ENCODE measurements at places on chromosomes 16 and 17.
A peak's percentile ranks its signal among the peaks of the same experiment; 100 is the strongest.

DNA sequence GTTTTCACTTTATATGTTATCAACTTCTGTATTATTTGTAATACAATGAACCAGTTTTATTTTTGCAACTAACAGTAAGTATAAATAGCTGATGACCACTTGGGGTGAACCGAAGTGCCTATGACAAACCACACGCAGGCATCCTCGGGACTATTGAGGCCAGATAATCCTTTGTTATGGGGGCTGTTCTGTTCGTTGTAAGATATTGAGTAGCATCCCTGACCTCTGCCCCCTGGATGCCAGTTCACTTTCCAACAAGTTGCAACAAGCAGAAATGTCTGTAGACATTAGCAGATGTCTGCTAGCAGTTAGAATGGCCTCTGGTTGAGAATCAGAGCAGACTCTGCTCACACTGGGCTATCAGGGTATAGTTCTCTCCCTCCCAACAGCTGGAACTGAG is 277.0 kb downstream of the WWOX start:
- no peak for DNase-seq

DNA sequence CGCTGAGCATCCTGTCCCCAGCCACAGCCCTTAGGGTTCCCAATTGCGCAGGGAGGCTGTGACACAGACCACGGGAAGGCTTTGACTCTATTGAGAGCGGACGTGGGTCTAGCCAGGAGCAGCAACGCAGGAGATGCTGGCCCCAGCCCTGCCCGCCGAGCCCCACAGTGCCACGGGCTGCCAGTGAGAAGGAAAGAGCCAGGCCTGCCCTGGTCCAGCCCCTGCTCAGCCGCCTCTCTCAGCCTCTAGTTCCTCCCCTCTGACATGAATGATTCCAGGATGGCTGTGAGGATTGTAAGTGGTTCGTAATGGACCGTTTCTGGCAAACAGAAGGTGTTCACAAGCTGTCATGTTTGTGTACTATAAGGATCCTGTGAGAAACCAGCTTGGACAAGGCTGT is 2.5 kb downstream of the BHLHA9 start:
- DNase-seq = no peak

GRCh38 chr17:39950871-39951348 is 11.9 kb upstream of the GSDMA start:
- no peak for DNase-seq

- DNase-seq = no peak
Observed at GRCh38 chr17:28737770-28738679, 5.8 kb upstream of the TRAF4 start.

- no peak for DNase-seq
Observed at GRCh38 chr17:6165806-6166205, 95.6 kb downstream of the WSCD1 start.

- no peak for DNase-seq
Observed at GRCh38 chr17:3859940-3860339, 13.9 kb upstream of the NCBP3 start.

DNA sequence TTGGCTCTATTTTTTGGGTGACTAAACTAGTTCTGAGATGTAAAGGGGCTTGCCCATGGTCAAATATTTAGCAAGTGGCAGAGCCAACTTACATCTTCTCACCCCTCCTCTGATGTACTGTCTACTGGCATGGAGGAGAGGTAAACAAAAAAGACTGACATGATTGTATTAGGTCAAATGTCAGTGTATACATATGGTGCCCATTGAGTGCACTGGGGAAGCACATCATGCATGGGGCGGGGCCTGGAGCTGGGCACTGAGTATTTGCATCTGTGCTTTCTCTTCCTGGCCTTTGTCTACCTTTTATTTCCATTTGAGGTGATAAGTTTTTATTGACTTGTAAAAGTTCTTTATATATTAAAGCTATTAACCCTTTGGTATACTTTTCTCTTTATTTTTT is 22.3 kb upstream of the POLR3E start:
- DNase-seq = no peak

GRCh38 chr17:17633310-17633709 is 41.8 kb upstream of the PEMT start:
- DNase-seq = no peak

GRCh38 chr17:82232322-82232820 is 3.5 kb downstream of the SLC16A3 start:
- no peak for DNase-seq

- DNase-seq = peak; percentile 27
Observed at GRCh38 chr17:73566905-73567782, 77.1 kb downstream of the SDK2 start.

GRCh38 chr16:24943471-24943870 is 71.7 kb downstream of the ARHGAP17 start:
- DNase-seq = no peak

GRCh38 chr17:31413874-31414549 is 22.5 kb downstream of the RAB11FIP4 start:
- DNase-seq = no peak

GRCh38 chr17:48037036-48037837 is at the start of gene COPZ2:
Gene COPZ2, minus strand, starts transcription at chr17:48037797. Its CDS starts 20 bp downstream, at chr17:48037777.
- DNase-seq = peak; percentile 68

DNA sequence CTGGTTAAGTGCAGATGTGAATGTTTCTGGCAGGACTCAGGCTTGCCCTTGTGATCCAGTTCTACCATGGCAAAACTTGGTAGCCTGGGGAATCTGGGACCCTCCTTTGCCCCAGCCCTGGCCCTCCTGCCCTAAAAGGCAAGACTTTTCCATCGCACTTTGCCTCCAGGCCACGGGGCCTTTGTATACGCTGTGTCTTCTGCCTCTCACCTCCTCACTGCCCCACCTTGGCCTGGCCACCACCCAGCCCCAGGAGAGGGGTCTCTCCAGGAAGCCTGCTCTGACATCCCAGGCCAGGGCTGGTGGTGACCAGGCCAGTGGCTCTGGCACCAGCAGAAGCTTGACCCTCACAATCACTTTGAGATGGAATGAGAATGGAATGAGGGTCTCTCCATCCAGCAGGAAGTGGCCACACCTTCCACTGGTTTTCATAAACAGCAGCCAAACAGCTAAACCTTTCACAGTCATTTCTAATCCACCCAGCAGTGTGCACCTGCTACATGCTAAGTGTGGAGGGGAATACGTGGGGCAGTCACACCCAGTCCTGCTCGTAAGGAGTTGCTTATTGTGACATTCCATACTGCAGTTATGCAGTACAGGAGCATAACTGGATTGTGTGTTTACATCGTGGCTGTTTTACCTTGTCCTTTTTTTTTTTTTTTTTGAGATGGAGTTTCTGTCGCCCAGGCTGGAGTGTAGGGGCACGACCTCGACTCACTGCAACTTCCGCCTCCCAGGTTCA is 1.6 kb upstream of the MRPL38 start:
- DNase-seq = no peak

DNA sequence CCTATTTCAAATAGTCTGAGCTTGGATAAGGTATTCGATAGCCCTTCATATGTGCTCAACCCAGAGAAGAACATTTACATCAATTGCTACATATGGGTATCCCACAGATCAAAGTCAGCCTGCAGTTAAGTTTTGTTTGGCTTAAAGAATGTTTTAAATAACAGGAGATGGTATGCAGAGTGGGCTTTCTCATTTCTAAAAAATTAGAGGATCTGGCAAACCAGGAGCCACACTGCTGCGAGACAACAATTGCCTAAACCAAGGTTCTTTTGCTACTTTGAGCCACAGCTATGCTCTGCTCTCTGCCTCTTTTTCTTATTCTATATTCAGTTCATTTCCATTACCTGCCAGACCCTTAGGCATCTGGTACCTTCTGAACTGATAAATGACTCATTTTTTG is 30.2 kb upstream of the ARHGAP44 start:
- DNase-seq = no peak

DNA sequence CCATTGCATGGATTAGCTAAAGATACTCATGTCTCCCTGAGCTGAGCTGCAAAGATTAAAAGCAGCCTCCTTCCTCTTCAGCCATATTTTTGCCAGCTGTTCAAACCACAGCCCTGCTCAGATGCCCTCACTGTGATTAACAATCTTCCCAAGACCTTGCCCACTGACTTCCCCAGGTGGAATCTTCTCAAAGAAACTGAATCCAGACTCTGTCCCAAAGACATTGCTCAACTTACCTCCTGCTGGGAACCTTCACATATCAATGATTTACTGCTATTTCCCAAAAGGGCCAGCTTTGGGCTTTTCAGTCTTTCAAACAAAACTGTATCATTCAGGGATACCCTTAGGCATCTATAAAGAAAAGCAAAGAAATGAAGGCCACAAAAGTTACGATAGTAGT is 9.2 kb downstream of the C17orf67 start:
- DNase-seq = no peak

DNA sequence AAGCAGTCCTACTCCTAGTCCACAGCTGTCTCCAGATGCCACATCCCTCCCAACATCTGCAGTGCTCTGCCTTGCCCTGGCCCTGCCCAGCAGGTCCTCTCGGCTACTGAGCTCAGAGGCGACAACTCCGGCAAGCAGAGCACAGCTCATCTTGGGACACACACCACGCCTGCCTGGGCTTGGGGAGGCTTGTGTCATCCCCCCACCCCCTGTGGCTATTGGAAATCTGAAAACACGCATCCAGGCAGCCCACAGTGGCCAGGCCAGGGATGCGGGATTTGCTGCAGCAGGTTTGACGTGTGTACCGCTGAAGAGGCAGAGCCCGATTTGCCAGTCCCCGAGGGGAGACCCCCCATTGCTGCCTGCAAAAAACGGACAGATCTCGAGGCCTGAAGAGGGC is 25.4 kb downstream of the MXRA7 start:
- no peak for DNase-seq

DNA sequence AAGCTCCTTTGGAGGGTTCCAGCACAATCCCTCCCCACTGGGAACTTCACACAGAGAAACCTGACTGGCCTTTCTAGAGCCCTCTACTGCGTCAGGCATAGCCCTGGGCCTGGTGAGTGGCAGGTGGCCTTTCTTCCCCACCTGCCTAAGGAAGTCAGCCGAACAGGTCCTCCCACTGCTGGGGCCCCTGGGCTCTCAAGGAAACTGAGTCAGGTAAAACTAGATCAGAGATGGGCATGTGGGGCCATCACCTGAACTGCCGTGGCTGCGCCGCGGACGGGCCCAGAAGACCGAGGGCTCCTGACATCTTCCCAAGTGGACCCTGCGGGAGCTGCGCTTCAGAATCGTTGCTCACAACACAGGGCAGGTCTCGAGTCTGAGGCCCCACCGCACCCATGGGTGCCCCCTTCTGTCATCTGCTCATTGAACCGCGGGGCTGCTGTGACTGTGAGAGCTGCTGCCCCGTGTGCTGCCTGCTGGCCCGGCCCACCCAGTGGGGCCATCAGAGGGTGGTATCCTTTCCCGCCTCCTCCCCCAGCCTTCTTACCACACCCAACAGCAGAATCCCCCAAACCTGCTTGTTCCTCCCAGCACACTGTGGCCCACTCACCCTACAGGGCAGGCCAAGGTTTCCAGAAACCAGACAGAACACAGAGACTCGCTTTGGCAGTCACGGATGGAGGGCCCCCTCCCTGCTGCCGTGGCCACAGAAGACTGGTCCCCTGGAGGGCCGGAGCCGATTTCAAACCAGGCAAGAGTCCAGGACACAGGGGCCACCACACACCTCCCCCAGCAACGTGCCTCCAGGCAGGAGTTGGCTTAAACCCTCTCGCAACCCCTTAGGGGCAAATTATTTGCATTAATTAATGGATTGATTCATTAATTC is 81.1 kb downstream of the TBC1D16 start:
- no peak for DNase-seq

DNA sequence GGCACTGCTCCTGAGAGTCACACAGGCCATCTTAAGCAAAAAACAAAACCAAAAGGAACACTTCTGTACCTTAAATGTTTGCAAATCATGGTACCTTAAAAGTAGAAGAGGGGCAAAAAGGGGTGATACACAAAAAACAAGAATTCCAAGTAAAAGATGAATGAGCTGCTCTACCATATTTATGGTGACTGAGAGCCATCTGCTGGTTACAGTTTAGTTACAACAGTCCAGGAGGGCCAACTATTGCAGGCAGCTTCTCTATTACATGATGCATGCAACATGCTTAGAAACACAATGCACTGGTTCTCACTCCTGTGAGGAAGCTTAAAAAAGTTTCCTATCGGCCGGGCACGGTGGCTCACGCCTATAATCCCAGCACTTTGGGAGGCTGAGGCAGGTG is 53.5 kb downstream of the STX8 start:
- no peak for DNase-seq

GRCh38 chr17:31798205-31798724 is 60.8 kb downstream of the COPRS start:
- DNase-seq = no peak

DNA sequence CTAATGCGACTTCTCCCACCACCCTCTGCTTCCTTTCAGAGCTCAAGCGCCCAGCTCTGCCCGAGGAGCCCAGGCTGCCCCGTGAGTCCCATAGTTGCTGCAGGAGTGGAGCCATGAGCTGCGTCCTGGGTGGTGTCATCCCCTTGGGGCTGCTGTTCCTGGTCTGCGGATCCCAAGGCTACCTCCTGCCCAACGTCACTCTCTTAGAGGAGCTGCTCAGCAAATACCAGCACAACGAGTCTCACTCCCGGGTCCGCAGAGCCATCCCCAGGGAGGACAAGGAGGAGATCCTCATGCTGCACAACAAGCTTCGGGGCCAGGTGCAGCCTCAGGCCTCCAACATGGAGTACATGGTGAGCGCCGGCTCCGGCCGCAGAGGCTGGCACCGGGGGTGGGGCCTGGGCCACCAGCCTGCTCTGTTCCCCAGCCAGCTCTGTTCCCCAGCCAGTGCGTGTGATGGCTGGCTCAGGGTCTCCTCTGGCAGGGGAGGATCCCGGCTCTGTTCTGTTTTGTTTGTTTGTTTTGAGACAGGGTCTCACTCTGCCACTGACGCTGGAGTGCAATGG is 18.7 kb downstream of the CRISPLD2 start:
- no peak for DNase-seq

DNA sequence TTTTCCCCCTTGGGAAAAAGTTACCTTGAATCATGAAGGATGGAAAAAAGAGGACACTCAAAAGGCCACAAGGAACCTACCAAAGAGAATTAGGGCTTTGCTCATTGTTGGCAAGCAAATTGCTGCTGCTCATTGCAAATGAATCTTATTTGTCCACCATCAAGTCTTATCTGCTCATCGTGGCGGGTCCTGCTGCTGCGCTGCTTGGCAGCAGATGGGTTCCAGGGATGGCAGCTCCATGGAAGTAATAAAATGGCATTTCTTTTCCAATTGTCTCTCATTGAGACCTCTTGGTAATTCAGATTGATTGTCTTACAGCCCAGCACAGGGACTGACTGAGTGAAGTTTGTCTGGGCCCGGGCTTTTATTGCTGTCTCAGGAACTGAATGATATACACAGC is 118.7 kb downstream of the MRM1 start:
- DNase-seq = no peak

- DNase-seq = no peak
Observed at GRCh38 chr17:80965606-80966005, 26.0 kb upstream of the CHMP6 start.

GRCh38 chr17:6571452-6571781 is 15.1 kb upstream of the PITPNM3 start:
- no peak for DNase-seq

DNA sequence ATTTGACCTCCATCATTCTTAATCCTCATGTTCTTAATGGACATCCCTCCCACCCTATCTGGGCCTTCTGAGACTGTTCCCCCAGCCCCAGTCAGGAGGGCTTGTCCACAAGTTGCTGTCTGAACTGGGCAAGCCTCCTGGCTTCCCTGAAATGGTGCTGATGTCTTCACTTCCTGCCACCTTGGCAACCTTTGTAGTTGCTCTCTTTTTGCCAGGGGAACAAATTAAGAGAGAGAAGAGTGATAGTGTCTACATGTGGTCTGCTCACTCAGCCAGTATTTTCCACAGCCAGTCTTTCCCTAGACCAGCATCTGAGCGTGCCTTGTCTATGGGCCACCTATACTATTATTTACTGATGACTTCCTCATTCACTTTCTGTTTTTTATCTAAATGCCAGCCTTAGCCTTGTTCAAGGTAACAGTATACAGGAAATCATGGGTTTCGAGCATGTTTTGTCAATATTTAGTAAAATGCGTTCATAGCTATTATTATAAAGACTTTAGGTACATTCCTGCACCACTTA is 710.1 kb downstream of the MAF start:
- no peak for DNase-seq
